ENCODE measurements at places on chromosomes 2 and 18.

GRCh38 chr2:37857575-37858399, 67.3 kb upstream of the RMDN2 start:
- no peak for DNase-seq

- DNase-seq = no peak
Measured at GRCh38 chr2:205722283-205722918, 40.1 kb downstream of the NRP2 start.

GRCh38 chr2:3325458-3326181, 52.0 kb downstream of the EIPR1 start:
- DNase-seq = no peak

- DNase-seq = no peak
Measured at GRCh38 chr2:37847792-37848191, 77.3 kb upstream of the RMDN2 start.

- DNase-seq = no peak
Measured at GRCh38 chr2:195106681-195107380, 550.2 kb upstream of the SLC39A10 start.

DNA sequence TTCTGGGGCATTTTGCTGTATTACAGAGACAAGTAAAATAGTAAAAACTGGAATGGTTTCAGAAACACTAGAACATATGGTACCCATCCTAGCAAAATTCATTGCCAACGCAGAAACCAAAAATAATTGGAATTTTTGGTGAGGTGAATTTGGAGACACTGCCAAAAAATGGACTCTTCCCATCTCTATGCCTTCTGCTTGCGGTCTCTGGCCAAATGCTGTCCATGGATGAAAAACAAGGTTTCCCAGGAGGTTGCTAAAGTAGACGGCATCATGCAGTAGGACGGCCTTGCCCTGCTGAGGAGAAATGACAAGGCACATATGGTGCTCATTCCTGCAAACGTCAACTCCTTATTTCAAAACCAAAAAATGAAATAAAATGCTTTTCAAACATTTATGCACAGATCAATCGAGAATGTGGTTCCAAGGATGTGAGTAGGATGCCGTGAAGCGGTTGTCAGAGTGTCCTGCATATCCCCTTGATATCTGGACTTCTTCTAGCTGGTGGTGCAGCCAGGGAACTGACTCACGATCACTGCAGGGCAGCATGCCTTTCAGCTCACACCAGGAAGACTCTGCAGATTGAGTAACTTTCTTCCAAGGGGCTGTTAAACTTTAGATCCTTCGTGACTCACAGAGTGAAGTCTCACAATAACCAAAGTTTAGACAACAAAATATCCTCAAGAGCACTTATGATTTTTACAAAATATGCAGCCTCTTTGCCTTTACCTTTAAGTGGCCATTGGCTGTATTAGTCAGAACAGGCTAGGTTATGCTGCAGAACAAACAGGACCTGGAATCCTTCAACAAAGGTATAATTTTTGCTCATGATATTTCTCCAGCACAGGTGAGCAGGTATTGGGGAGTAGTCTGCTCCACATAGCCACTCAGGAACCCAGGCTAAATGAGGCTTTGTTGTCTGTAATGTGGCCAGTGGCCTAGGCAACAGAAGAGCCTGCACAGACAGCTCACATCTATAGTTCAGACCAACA, 149.4 kb upstream of the NDUFV2 start:
- no peak for DNase-seq

- no peak for DNase-seq
Measured at GRCh38 chr2:238790833-238791230, 57.1 kb upstream of the TWIST2 start.

GRCh38 chr2:27888790-27889189, 1.4 kb downstream of the RBKS start:
- DNase-seq = no peak

GRCh38 chr2:10934308-10934978, 22.7 kb downstream of the KCNF1 start:
- no peak for DNase-seq

DNA sequence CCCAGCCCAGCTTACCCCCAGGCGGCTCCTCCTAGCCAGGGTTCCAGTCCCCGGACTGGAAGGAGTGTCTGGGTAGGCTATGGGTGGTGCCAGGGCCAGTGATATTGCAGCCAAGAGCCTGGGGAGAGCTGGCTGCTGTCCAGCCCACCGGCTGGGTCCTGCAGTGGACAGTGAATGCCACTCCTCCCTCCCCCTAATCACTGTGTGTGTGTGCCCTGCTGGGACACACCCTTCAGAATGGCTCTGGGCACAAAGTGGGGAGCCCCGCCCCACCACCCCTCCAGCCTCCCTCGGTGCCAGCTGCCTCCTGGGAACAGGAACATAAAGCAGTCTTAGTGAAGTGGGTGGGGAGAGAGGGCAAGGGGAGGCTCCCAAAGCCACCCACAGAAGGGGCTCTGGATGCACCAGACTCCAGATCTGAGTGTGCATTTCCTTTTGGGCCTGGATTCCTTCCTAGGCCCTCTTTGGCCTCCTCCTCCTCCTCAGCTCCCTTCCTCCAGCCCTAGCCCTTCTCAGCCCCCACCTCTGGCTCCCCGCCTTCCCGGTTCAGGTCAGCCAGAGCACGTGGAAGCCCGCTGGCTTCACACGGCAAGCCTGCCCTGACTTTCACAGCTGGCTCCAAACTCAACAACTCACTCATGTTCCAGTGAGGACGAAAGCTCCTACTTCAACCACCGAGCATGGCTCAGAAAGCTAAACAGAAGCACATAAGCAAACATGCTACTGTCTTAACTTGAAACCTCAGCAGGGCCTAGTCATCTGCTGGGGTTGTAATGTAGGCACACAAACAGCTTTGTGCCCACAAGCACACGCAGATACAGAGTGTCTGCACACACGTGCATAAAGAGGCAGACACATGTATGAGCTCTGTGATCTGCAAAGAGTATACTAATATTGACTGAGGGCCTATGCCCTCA, 209.2 kb upstream of the SMAD2 start:
- peak; percentile 70 for DNase-seq

DNA sequence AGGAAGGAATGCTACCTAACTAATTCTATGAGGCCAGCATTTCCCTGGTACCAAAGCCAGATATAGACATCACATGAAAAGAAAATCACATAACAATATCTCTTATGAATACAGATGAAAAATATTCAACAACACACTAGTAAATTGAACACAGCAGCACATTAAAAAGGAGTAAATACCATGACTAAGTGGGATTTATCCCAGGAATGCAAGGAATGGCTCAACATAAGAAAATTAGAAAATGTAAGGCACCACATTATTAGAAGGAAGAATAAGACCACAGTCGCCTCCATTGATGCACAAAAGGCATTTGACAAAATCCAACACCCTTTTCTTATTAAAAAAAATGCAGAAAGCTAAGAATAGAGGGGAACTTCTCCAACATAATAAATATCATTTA, 133.9 kb downstream of the TTC32 start:
- DNase-seq = no peak

DNA sequence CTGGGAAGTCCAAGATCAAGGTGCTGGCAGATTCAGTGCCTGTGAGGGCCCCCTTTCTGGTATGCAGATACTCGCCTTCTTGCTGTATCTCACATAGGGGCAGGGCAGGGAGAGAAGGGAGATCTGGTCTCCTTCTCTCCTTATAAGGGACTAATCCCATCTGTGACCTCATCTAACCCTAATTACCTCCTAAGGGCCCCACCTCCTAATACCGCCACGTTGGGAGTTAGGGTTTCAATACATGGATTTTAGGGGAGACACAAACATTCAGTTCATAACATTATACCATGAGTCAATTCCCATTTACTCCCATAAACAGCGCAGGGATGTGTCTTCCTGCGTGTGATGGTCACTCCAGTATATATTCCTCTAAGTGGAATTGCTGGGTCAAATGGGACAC, 73.8 kb upstream of the TXNDC2 start:
- no peak for DNase-seq

- DNase-seq = no peak
Measured at GRCh38 chr18:48348739-48349138, 60.4 kb downstream of the ZBTB7C start.

DNA sequence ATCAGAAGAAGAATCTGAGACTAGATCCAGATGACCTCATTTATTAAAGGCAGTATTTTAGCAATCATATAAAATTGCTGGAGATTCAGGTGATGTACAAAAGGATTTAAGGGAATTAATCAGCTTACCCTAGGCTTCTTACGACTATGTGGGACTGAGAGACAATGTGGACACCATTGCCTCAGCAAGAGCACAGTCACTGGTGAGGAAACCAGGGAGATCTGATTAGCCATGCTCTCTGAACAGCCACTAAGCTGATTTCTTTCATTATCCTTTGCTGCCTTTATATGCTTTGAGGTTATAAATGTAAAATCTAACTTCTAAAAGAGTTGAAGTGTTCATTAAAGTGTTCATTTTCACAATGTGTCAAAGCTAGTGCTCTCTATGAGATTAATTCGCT, 22.7 kb upstream of the GULP1 start:
- DNase-seq = no peak

- DNase-seq = no peak
Measured at GRCh38 chr2:37593694-37594093, 77.7 kb downstream of the CDC42EP3 start.

DNA sequence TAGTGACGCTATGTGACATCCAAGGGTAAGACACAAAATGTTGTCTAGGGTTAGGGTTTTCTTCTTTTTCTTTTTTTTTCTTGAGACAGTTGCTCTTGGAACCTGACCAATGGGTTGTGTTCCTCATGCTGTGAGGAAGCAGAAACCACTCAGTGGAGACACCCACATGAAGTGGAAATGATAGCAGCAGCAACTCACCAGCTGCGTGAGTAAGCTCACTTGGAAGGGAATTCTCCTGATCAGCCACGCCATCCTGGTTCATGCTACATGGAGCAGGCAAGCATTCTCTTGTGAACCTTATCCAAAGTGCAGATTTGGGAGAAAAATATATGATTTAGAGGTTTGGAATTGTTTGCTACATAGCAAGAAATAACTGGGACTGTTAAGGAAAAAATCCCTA, 863.7 kb downstream of the EPHA4 start:
- no peak for DNase-seq

DNA sequence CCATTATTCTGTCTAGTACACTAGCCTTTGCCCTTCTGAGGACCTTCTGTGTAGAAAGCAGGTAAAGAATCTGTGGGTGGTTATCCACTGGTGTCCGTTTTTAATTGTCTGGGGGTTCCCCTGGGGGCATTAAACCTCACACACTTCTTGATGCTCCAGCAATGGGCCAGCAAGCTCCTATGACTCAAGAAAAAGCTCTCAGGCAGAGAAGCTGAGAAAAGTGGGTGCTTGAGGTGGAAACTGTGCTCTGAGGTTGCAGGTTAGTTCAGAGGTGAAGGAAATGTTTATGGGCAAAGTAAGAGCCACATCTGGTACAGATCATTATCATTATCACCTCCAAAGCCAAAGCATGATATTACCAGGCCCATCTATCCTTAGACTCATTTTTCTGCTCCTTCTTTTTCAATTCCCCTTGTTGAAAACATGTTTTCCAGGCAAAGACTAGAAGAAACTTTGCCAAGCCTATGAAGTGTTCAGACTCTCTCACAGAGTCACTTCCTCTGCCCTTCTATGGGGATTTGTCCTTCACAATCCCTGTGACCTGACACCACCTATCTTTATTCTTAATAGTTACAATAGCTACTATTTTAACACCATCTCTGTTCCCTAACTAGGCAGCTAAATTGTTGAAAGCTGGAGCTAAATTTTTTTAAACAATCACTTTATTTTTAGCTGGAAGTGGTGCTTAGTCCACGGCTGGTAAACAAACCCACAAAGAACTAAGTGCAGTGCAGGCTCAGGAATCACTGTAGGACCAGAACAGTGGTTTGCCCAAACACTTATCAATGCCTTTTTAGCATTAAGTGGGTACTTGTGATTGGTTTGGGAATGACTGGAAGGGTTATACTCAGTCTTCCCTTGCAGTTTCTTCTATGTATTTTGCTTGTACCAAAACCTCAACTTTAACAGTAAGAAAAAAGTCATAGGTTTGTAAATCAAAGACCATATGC, 512.8 kb upstream of the POU3F3 start:
- no peak for DNase-seq

DNA sequence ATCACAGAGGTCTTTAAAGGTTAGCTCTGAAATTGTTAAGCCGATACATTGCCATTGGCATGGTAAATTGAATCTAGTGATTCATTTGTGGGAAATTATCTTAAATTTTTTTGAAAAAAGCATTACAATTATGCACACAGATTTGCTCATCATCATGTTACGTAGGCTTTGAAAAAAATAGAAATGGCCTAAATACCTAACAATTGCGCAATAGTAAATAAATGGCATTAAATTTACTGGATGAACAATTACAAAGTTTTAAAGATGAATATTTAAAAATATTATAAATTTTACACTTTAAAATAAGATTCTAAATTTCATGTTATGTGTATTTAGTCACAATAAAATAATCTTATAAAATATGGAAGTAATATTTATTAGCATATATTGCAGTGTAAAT, 171.3 kb downstream of the RPRM start:
- DNase-seq = no peak

GRCh38 chr18:68925268-68925667, 127.4 kb downstream of the CCDC102B start:
- DNase-seq = peak; percentile 11
